NCI-H187 (cell line): ENCODE measurements at places on chromosomes 5 and 9.
A peak's percentile ranks its signal among the peaks of the same experiment; 100 is the strongest.

- no peak for DNase-seq
Measured at GRCh38 chr5:78667461-78668103, 19.0 kb upstream of the LHFPL2 start.

GRCh38 chr9:91681461-91682305, 258.1 kb upstream of the NFIL3 start:
- peak; percentile 19 for DNase-seq

DNA sequence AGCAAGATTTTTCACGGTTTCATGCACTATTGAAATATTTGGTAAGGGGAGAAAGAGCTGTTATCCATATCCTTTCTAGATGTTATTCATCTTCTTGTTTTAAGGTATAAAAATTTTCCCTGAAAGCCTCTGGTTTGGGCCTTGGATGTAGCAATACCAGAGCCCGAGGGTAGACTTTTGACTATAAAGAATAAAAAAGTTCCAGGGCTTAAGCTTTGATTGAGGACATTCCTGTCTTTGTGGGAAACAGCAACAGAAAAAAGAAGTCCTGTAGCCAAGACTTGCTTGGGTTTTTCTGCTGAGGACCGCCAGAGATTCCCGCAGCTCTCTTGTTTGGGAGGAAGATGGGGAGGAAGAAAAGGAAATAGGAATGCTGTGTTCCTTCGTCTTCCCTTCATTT, 440.0 kb upstream of the WWC1 start:
- no peak for DNase-seq

GRCh38 chr9:37293664-37294524, 128.6 kb upstream of the GRHPR start:
- no peak for DNase-seq

DNA sequence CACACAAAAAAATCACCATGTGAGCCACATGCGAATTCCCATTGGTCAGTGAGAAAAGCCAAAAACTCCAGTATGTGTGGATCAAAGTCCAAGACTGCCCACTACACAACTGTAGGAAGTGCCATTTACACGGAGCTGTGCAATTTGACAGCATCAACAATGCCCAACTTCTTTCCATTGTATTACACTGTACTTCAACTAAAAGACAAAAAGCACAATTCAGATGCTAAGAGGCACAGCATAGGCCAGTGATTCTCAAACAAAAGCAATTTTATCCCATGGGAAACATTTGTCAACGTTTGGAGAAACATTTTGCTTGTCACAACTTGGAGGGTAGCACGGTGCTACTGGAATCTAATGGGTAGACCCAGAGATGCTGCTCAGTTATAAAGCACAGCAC, 39.8 kb downstream of the IARS1 start:
- no peak for DNase-seq

- no peak for DNase-seq
Measured at GRCh38 chr5:53261245-53261644, 151.7 kb upstream of the MOCS2 start.

DNA sequence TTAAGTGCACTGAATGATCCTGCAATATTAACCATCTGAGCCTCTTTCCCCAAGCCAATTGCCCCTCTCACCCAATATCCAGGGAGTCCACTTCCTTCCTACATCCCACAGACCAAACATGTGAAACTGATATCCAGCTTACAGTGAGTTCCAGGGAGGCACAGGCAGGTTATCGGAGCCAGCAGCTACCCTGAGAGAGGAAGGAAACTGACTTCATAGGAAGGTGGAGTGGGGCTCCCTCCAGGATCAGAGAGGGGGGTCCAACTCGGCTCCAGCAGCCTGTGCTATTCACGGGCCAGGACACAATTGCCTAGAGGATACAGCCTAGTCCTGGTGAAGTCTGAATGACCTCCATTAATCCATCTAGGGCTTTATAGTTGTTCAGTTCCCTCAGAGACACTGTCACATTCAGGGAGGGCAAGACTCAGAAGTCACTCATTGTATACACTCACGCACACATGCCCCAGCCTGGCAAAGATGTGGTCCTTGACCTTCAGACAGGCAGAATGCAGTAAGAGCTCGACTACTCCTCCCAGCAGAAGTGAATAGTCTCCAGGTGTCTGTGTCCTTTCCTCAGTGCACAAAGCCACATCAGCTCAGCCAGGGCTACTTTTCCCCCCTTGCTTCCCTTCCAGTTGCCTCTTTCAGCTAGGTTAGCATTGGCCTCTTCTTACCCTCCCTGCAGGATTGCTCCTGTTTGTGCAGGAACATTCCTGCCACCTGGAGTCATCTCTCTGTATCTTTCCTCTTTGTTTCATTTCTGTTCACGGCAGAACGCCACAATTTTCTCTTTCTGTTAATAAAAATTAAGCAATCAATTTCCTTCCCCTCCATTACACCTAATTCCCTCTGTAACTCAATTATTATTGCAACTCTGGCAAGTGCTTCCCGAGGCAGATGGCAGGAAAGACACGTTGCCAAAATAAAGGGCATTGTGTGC, 501.7 kb downstream of the ARHGEF28 start:
- no peak for DNase-seq

DNA sequence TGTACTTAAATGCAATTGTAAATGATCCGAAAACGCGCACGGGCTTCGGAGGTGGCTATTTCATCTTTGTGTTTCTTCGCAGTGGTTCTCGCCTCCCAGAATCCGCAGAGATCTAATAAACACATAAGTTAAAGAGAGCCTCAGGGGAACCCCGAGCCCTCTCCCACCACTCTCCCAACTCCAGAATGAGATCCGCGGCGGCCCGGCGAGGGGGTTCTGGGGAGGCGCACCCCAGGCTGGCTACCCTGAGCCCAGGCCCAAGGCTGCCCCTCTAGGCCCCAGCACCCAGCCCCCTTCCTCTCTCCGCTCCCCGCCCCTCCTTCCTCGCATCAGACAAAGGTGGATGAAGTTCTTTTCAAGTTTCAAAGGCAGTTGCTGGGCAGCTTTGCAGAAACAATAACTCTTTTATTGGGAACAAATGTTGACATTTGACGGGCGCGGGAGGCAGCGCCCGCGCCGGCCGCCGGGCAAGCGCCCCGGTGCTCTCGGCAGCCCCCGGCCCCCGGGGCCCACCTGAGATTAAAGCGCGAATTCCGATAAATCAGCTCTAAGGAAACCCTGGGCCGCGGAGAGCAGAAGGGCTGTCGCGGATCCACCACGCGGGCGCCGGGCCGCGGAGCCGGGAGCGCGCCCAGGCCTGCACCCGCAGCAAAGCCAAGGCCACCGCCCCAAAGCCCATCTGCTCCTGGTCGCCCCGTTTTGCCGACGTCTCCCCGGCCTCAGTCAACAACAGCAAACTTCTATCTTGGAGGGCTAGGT, 8.4 kb downstream of the IRX2 start:
- no peak for DNase-seq

DNA sequence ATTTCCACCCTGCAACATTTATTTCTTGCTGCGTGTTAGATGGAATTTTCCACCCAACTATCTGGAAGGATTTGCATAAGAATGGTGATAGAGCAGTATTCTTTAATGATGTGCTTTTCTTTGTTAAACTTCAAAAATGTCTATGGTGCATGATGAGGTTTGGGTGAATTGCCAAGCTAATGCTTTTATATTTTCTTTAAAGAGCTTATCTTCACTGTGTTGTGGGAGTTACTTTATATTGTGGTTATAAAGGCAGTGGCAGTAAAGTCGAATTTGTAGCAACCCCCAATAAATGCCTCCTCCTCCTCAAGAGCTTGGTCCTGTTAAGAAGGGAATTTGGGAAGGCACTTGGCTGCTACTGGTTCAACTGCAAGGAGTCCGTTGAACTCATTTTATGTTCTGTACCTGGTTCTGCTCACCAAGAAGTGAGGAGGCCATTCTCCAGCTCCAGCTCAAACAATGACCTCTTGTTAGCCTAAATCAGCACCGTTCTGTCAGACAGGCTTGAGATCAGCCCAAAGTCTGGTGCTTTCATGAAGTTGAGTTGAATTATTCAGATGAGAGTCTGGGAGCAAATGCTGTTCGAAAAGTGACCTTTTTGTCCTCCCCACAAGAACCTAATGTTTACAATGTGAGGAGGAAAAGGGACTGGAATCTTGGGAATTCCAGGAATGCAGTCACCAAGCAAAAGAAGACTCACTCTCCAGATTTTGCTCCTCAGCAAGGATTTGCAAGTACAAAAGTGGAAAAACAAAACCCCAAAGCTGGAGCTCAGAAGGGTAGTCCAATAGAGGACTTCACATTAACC, 217.0 kb downstream of the TMEM38B start:
- no peak for DNase-seq

GRCh38 chr5:1484730-1485578, 38.8 kb downstream of the LPCAT1 start:
- no peak for DNase-seq

DNA sequence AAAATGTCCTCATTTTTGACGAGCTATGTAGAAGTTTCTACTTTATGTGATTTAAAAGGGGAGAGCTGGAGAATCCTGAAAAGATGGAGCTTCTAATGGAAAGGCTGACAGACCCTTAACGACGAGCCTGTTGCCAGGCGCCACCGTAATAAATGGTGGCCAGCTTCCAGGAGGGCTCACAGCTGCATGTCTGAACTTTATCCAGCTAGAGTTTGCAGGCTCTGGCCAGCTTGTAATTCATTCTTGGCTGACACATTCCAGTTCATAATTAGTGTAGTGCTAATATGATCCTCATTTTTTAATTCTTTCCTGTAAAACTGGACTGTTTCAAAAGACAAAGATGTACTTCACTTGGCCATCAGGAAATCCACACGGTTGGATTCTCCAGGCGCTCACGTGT, 246.7 kb downstream of the GAS1 start:
- DNase-seq, result no peak

GRCh38 chr5:3607541-3608181, 12.0 kb downstream of the IRX1 start:
- no peak for DNase-seq

DNA sequence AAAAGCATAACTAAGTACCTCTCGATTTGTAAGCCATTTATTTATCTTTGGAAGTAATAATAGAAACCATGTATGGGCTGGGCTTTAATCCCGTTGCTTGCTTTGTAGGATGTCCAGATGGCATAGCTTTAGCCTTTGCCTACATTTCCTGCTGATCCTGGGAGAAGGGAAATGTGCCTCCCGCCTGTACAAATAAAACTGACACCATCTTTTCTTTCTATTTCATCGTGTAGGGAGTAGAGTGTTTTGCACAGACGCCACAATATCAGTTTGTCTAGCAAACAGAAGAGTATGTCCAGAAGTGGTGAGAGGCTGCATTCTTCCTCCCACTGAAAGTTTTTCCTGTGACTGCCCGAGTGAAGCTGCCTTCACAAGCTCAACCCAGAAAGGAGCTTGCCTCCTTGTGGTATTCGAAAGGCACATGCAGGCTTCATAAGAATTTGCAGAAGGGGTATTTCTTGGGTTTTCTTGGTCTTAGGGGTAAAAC, 24.7 kb upstream of the TJP2 start:
- DNase-seq, result no peak

- DNase-seq, result no peak
Measured at GRCh38 chr9:757246-757881, 84.1 kb upstream of the DMRT1 start.

DNA sequence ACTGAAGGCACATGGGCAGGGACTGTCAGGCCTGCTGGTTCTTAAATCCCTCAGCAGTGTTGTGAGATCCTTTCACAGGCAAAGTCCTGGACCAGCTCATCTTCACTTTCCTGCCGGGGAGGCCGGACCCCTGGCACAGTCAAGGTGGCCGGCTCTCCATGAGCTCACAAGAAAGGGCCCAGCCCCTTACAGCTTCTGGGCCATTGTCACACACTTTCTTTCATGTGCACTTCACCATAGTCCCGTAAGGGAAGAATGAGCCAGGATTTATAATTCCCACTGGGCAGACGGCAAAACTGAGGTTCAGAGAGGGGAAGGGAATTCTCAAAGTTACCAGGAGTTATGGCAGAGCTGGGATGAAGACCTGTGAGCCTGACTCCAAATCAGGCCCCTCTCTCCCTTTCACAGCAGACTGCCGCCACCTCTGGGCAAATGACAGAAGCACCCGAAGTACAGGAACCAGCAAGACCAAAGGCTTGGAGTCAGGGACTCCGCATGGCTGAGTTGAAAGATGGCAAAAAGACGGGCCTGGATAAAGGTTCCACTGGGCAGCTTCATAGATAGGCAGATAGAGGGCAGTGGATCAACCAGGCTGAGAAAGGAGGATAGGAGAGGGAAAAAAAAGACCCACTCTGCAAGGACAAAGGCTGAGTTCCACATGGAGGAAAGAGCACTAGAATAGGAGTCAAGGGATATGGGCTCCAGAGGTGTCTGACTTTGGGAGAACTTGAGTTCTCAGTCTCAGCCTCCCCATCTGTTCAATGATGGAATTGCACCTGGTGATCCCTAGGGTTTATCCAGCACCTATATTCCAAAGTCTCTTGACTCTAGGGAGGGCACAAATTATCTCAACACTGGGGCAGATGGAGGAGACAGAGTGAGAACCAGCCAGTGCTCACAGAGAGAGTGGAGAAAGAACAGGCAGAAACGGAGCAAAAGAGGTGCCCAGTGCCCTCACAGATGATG, 128.7 kb downstream of the PAX5 start:
- DNase-seq, result no peak

DNA sequence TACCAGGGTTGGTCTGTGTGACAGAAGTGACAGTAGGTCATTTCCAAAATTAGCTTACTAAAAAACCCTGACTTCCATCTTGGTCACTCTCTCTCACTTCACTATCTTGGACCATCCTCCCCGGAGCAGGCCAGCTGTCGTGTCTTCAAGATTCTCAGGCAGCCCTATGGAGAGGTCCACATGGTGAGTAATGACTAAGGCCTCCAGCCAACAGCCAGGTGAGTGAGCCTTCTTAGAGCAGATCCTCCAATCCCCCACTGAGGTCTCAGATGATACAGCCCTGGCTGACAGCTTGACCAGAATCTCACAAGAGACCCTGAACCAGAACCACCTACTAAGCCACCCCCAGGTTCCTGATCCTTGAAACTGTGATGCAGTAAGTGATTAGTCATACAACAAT, 92.0 kb downstream of the DCP2 start:
- DNase-seq, result no peak

DNA sequence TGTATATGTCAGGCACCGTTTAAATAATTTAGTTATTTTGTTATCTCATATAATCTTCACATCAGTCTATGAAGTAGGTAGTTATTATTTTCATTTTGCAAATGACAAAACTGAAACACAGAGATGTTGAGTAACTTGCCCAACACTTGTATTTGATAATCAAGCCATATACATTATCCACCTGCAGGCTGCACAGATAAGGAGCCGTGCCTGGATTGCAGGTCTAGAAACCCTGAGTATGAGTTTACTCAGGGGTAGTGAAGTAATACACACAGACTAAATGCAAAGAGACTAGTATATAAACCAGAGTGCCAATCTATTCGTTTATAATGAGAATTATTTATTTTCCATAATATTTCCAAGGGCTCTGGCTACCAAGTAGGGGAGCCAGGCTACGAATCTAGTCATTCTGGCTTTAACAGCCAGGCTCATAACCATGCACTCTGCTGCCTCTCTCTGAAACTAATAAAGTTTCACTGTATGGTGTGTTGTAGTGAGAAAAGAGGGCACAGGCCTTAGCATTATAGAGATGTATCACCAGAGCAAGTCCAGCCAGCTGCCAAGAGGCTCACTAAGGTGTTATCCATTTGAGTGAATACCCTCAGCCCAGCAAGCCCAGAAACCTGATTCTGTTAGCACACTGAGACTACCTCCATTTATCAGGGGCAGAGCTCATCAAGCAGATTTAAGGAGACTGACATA, 4.5 kb downstream of the HEMGN start:
- no peak for DNase-seq
